Mesenteric fat pad (tissue), 1 donor: ENCODE measurements at places on chromosomes 16 and 17. TPM values are rescaled to one million over a fixed set of nuclear protein-coding genes. Genes with fewer than 3 reads are reported as not detected.

- no peak for DNase-seq
These were observed 115.2 kb downstream of the CCDC182 start for GRCh38 chr17:57629886-57630285.

GRCh38 chr17:41792845-41793783 is 6.6 kb upstream of the JUP start:
- DNase-seq, result no peak

GGNBP2 gene
- total RNA-seq, result 75.4 TPM

KRT33A gene
- total RNA-seq, result not detected

RPS6KB1 gene
- total RNA-seq, result 43.0 TPM

- no peak for DNase-seq
These were observed 753 bp downstream of the SLC16A11 start for GRCh38 chr17:7043182-7043496.

CBFA2T3 gene
- 8.5 TPM for total RNA-seq
